ENCODE measurements at places on chromosomes 6 and 20.

DNA sequence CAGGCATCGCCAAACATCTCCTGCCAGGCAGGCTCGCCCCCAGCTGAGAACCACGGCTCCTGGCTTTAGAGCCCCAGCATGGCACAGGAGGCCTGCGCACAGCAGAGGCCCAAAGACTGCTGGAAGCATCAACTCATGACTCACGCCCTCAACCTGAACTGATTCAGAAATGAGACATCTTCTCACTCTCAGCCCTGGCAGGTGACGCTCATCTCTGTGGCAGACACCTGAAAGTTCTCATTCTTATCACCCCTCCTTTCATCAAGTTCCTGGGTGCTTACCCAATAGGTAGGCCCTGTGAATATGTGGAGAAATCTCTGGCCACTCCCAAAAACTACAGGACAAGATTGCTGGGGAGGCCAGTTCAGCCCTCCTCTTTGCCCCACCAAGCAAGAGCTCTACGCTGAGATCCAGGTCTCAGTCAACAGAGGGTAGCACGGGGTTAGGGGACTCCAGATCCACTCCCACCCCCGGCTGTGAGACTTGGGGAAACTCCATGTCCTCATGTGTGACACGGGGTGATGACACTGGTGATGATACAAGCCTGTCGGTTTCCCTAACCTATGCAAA, 11.3 kb downstream of the NFATC2 start:
- no peak for DNase-seq

GRCh38 chr6:162226803-162227202, 500.8 kb downstream of the PRKN start:
- DNase-seq, result no peak

DNA sequence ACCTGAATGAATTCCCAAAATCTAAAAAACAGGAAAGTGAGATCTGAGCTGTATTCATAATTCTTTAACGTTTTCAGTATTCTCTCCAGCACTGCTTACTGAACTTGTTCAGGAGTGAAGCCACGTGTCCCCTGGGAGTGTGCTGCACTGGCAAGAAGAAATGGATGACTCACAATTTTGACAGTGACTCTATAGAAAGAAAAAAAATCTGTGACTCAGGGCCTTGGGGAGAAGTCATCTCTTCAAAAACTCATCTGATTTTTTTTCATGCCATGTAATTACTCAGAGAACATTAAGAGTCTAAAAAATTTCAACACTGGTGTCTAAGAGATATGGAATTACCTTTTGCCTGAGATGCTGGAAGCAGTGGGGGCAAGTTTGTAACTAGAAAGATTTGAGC, 39.7 kb downstream of the ANKEF1 start:
- no peak for DNase-seq

- no peak for DNase-seq
Measured at GRCh38 chr6:67361264-67361663, 1273.8 kb upstream of the ADGRB3 start.

DNA sequence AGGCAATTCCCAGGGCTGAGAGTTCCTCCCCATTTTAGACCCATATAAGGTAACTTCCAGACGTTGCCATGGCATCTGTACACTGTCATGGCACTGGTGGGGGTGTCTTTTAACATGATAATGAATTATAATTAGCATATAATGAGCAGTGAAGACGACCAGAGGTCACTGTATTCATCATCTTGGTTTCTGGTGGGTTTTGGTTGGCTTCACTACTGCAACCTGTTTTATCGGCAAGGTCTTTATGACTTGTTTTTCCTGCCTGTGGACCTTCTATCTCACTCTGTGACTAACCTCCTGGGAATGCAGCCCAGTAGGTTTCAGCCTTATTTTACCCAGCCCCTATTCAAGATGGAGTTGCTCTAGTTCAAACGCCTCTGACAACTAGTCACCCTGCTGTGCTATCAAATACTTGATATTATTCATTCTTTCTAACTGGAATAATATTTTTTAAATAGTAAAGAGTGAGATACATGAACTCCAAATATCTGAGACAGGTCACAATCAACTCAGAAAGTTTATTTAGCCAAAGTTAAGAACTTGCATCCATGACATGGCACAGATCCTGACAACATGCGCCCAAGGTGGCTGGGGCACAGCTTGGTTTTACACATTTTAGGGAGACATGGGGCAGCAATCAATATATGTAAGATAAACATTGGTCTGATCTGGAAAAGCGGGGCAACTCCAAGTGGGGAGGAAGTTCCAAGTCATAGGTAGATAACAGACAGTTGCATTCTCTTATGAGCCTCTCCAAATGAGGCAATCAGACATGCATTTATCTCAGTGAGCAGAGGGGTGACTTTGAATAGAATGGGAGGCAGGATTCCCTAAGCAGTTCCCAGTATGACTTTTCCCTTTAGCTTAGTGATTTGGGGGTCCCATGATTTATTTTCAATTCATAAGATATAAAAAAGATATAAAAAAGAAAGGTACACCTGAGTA, 1.2 kb upstream of the UFL1 start:
- DNase-seq, result no peak

GRCh38 chr20:50194422-50194830, 3.8 kb downstream of the CEBPB start:
- DNase-seq, result peak; percentile 10

DNA sequence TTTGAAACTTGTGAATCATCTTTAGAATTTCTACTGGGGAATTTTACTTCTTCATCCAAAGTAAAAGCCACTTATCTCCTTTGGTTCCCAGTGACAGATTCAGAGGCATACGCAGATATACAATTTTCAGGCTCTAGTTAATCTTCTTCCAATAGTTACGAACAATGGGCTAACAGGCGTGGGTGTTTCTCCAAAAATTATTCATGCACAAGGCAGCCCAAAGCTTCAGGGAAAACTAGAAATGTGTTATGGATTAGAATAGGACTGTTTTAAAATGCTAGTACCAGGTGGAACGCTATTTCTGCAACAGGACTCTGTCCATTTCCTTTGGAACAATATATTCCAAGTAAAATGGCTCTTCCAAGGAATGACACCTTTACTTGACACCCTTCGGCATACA, 102.2 kb downstream of the ZNF217 start:
- no peak for DNase-seq

DNA sequence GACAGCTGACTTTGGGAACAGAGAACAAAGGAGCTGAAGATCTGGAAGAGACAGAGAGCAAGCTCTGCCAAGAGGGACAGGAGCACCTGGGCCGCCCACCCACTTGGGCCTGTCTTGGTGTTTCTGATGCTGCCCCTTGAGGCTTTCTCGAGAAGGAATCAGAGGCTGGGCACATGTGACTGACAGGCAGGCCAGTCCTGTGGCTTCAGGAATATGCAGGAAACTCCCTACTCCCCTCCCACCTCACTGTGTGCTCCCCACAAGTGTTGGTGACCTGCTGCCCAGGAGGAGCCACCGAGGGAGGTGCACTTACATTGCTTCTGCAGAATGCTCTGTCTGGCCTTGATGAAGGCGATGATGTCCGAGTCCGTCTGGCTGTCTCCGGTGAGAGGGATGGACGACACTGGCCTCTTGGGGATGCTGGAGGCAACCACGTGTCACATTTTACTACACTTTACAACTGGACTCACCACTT, 20.9 kb upstream of the KCNK16 start:
- no peak for DNase-seq

Data from D341Med (cell line).